COLO829 (cell line): ENCODE measurements at places on chromosomes 1 and 21.

DNA sequence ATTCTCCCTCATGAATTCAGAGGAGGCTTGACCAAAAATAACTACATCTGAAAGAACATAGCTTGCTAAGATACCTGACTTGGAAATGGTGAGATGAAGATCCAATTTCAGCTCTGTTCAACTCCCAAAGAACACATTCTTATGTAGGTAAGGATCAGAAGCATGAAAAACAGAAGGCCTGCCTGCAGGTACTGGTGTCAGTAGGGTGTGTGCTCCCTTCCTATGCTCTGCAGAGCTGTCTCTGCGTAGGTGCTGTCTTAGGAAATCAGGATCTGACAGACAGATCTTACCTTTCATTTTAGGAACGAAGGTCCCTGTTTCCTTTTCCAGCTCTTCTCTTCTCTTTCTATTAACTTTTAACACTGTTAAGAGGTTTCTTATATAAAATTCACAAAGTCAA is 5.6 kb upstream of the OR6K2 start:
- no peak for DNase-seq

- no peak for DNase-seq
Measured at GRCh38 chr1:74679811-74680210, 6.2 kb upstream of the ERICH3 start.

GRCh38 chr1:229114850-229115365 is 156.0 kb upstream of the RAB4A start:
- no peak for DNase-seq

DNA sequence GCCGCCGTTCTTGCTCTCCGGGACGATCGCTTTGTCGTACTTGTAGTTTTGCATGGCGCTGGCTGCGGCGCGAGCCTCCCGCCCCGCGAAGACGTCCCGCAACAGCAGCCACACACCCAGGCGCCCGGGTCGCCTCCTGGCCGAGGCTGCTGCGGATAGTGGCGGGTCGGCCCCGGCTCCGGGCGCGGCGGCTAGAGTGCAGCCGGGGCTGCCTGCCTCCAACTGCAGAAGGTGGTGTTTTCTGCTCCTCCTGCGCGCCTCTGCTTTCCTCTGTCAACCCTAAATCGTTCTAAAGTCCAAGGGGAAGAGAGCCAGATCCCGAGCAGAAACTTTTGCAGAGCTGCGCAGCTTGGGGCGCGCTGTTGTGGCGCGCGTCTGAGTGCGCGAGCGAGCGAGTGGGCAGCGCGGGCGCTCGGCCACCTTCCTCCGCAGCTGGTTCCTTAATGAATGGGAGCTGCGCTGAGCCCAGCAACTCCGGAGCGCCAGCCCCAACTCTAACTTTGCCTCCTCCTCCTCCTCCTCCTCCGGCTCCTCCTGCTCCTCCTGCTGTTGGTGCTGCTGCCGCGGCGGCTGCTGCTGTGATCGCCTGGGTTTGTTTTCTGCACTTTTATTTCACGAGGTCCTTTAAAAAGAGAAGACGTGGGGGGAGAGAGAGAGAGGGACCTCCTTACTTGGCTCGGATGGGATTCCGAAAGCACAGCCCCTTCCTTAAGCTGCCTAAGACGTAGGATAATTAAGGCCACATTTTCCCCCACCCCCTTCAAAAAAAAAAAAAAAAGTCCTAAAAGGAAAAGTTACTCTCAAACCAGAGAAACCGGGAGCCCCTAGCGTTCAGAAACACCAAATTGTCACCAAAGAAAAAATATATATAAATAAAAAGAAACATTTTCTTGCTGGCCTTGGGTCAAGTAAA is at the start of gene PLPP3:
PLPP3 (minus strand) TSS at position 601 of the 913 bp plus-strand sequence; CDS start at position 54, 547 bp downstream.
- peak; percentile 83 for DNase-seq

DNA sequence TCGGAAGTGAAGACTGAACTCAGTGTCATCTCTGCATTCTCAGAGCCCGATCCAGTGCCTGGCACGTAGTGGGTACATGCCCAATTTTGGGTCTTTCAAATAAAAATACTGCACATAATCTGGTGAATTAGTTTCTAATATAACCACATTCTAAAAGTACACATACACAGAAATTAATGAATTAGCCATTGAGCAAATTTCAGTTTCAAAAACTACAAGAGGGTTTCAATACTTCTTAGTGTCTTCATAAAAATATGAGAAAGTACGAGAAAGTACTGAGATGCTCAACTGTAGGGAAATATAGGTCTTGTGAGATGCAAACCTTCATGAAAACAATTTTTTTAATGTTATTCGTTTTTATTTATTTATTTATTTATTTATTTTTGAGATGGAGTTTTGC is 86.9 kb downstream of the SMYD2 start:
- DNase-seq: no peak

- DNase-seq: no peak
Measured at GRCh38 chr1:18058981-18059605, 48.5 kb upstream of the IGSF21 start.

DNA sequence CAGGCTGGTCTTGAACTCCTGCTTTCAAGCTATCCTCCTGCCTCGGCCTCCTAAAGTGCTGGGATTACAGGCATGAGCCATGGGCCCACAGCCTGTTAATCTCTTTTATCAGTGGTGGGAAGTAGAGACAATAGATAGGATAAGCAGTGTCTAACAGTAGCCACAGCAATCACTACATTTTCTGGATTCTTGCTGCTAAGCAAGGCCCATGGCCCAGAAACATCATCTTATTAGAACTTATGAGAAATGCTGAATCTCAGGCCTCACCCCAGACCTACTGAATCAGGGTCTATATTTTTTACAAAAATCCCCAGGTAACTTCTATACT is 29.7 kb downstream of the IGFN1 start:
- no peak for DNase-seq

GRCh38 chr1:222335586-222335985 is 212.3 kb downstream of the HHIPL2 start:
- DNase-seq: no peak

- DNase-seq: no peak
Measured at GRCh38 chr21:42708107-42708506, 54.7 kb downstream of the PDE9A start.

DNA sequence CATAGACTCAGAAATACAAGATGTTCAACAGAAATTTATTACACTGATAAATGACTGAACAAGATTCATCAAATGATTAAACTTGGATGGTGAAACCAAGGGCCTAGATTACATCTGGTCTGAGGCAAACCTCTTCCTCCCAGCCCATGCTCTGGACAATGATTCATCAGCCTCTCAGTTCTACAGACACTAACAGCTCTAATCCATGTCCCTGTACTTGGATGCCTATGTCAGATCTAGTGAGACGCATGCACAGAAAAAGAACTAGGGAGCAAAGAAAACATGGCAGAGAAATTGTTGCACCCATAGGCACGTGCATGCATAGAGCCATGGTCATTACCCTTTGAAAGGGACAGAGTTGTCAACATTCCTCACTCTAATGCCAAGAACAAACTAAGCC is 250.1 kb downstream of the KCNH1 start:
- no peak for DNase-seq

DNA sequence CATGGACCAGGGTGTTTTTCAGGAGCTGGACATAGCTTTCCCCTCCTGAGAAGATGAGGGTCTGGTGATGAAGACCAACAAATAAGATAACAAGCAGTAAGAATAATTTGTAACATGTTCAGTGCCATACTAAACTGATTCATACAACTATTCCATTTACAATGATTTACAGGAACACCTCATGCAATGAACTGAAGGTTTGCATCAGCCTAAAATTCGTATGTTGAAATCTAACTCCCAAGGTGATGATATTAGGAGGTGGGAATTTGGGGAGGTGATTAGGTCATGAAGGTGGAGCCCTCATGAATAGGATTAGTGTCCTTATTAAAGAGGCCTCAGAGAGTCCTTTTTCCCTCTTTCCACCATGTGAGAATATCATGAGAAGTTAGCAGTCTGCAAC is 15.9 kb upstream of the NIBAN1 start:
- DNase-seq: no peak

- DNase-seq: peak; percentile 25
Measured at GRCh38 chr1:29259802-29260441, 23.6 kb downstream of the PTPRU start.

- DNase-seq: no peak
Measured at GRCh38 chr1:38776466-38777065, 83.0 kb downstream of the RRAGC start.

DNA sequence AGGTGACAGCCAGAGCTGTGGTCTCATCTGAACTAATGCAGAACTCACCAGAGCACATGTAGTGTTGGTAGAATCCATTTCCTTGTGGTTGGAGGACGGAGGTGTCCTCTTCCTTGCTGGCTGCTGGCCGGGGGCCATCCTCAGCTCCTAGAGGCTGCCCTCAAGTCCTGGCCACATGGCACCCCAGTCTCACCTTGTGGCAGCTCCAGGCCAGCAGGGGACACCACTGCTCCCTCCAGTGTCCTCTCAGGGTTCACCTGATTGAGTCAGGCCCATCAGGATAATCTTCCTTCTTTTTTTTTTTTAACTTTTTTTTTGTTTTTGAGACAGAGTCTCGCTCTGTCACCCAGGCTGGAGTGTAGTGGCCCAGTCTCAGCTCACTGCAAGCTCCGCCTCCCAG is 2.9 kb downstream of the KCNE1 start:
- no peak for DNase-seq

DNA sequence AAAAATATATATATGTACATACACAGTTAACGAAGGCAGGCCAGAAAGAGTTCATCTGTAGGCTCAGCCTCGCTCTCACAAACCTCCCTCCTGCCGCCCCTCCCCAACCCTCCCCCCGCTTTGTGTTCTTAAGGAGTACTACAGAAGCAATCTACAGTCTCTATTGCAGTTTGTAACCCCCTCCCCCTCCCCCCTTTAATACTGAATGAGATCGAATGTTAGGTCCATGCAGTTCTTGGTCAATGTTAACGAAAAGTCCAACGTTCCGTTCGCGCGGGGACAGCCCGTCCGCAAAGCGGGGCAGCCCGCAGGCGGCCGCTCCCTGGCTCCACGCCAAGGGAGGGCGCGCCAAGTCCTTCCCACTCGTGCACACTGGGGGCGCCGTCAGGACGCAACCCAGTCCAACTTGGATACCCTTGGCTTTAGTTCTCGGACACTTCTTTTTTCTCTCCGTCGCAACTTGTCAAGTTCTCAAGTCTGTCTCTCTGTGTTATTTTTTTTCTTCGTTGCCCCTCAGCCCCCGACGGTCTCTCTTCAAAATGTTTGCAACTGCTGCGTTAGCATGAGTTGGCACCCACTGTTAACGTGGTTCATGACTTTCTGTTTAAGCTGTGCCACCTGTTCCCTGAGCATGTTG is 2.2 kb downstream of the JUN start:
- no peak for DNase-seq

GRCh38 chr1:5580926-5581325 is 411.3 kb downstream of the NPHP4 start:
- no peak for DNase-seq

- no peak for DNase-seq
Measured at GRCh38 chr1:201900476-201900875, 11.8 kb downstream of the SHISA4 start.

DNA sequence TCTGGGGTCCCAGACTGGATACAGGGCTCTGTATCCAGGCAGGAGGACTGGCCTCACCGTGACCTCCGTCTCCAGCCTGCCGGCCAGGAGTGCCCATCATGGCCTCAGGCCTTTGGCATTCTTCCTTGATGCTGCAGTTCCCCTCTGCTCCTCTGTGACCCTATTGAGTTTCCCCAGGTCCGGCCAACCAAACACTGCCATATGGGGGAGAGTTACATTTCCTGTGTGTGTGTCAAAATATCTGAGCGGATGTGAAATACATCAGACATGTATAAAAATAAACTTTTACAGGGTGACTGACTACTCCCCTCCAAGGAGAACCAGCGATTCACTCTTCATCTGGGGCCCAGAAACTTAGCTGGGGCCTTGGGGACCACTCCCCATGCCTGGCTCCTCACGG is 10.2 kb upstream of the UBL4B start:
- no peak for DNase-seq

- no peak for DNase-seq
Measured at GRCh38 chr1:8423692-8424538, 106.0 kb downstream of the SLC45A1 start.

DNA sequence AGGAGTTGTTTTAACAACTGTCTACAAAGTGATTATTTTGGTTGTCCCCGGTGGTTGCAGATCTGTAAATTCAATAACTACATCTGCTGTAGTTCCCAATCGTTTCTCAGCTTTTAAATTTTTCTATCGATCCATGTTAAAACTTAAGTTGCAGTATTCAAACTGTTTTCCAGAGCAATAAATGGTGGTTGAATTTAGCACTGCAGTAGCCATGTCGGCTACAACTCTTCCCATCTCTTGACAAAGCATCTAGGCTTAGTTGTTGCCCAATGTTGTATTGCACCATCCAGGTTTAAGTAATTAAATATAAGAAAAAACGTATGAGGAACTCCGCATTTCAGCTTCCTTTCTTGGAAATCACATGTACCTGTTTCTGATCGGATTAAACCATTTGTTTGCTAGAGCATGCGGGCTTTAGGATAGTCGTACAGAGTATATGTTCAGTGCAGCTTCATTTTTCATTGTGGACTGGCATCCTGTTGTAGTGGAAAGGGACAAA is 996 bp downstream of the CNIH4 start:
- no peak for DNase-seq

GRCh38 chr1:228334226-228334935 is 72.3 kb downstream of the TRIM11 start:
- no peak for DNase-seq

- peak; percentile 83 for DNase-seq
Measured at GRCh38 chr1:229440851-229441537, 7.1 kb upstream of the ACTA1 start.

- DNase-seq: no peak
Measured at GRCh38 chr1:27237112-27237511, 2.7 kb downstream of the WDTC1 start.

DNA sequence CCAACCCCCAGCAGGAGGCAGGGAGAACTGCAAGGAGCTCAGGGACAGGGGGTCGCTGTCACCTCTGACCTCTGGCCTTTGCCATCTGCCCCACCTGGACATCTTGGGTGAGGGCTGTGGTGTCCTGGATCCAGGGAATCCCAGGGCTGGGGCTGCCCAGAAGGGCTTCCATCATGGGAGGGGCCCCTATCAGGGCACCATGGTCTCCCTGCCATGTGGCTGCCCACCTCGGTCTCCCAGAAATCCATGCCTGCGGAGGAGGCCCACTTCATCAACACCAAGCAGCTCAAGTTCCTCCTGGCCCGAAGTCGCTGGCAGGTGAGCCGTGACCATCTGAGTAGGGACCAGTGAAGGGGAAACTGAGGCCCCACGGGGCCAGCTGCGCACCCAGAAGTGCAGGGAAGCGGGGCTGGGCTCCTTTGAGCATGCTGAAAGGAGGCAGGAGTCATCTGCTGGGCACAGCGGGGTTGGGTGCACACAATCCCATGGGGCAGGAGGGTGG is 36.1 kb downstream of the TRIM11 start:
- no peak for DNase-seq
